ENCODE measurements at places on chromosomes 6 and 20. TPM values are rescaled to one million over a fixed set of nuclear protein-coding genes. Genes with fewer than 3 reads are reported as not detected.

The ZKSCAN3 gene
- polyA plus RNA-seq = 13.1 TPM

DNA sequence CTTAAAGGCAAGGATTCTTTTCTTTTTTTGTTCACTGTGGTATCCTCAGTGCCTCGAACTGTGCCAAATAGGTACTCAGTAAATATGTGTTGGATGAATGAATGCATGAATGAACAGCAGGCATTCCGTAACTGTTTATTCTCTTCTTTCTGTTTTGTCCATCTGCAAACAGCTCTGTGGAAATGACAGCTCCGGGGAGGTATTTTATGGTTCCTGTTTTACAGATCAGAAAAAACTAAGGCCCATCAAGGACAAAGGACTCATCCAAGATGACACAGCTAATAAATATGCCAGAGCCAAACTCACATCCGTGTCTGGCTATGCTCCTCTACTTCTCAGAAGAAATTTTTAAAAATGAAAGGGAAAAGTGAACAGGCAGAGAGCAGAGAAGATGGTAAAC is 21.0 kb downstream of the JPH2 start:
- no peak for DNase-seq

GRCh38 chr6:854406-855118 is 161.6 kb upstream of the EXOC2 start:
- no peak for DNase-seq

The SNAP91 gene
- polyA plus RNA-seq = 0.60 TPM

- no peak for DNase-seq
These were observed 270.0 kb upstream of the HSF2 start for GRCh38 chr6:122129313-122130025.

DNA sequence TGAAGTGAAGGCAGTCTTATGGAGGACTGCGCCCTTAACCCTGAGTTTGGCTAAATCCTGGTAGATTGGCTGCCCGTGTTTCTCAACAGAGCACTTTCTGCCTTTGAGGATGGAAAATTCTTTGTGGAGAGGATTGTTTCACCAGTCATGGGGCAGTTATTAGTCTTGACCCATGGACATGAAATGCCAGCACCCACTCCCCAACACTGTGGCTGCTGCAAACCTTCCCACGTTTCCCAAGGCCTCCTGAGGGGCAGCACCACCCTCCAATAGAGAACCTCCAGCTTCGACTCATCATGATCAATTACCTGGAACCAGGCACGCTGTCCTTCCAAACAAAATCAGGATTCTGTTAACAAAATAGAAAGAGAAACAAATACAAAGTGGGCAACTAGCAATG is 117.8 kb downstream of the PXDC1 start:
- no peak for DNase-seq

Data from left kidney (tissue), 8 donors.